ENCODE measurements at places on chromosomes 6 and 20. TPM values are rescaled to one million over a fixed set of nuclear protein-coding genes. Genes with fewer than 3 reads are reported as not detected.

DNA sequence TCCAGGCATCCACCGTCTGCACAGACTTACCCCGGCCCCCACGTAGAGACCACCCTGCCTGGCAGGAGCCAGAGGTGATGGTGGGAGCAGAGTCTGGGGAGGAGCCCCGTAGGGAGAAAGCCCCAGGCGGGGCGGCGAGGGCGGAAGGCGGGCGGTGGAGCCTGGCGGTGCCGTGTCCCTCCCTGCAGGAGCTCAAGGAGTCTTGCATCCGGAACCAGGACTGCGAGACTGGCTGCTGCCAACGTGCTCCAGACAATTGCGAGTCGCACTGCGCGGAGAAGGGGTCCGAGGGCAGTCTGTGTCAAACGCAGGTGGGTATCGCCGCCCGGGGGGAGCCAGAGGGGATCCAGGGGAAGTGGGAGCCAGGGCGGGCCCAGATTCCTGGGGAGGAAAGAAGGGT is 6.0 kb downstream of the CLPSL1 start:
- H3K4me3 ChIP-seq, result no peak overlapping the region
- no peak overlapping the region for H3K27ac ChIP-seq
- DNase-seq, result no peak
- no peaks in the 10 kb centered on the region for H3K36me3 ChIP-seq

GRCh38 chr20:50670126-50670862 is 21.0 kb downstream of the RIPOR3 start:
- peak overlapping the region; percentile 15 for H3K27ac ChIP-seq
- H3K36me3 ChIP-seq, result no peaks in the 10 kb centered on the region
- DNase-seq, result no peak
- H3K4me1 ChIP-seq, result peaks cover 10% of the 10 kb centered on the region
- H3K4me3 ChIP-seq, result no peak overlapping the region

MDFI gene
- total RNA-seq, result 80.0 TPM

DNA sequence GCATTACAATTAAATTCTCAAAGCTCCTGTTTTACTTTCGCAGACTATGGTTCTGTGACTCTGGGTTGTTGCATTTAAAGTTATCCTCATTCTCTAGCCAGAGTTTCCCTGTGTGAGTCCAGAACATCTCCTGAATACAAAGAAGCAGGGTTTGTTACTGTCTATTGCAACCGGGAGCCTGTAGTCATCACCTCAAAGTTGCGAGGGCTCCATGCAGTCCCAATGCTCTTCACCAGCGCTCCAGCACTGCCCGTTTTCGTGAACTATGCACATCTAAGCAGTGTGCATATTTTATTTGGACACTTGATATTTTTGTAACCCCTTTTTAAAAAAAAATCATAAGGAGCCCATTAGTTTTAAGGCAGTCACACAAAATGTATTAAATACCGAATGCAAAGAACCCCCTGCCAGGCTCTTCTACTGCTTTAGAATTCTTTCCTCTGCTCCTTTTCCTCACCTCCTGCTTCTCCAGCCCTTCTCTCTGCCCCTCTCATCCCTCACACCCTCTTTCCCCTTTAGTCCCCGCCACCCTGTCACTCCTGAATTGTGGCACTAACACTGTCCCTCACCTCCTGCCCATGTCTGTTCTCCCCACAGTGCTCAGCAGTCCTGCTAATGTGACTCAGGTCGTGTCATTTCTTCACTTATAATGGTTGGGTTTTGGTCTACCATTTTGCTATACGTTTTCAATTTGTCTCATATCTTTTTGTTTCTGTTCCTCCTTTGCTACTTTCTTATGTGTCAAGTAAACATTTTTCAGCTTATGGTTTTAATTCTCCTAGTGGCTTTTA is 1.1 kb upstream of the HLA-C start:
- H3K4me1 ChIP-seq, result no peaks in the 10 kb centered on the region
- H3K27me3 ChIP-seq, result no peaks in the 10 kb centered on the region
- H3K27ac ChIP-seq, result peak overlapping the region; percentile 100
- no peaks in the 10 kb centered on the region for H3K36me3 ChIP-seq
- peak overlapping the region; percentile 32 for H3K4me3 ChIP-seq

DNA sequence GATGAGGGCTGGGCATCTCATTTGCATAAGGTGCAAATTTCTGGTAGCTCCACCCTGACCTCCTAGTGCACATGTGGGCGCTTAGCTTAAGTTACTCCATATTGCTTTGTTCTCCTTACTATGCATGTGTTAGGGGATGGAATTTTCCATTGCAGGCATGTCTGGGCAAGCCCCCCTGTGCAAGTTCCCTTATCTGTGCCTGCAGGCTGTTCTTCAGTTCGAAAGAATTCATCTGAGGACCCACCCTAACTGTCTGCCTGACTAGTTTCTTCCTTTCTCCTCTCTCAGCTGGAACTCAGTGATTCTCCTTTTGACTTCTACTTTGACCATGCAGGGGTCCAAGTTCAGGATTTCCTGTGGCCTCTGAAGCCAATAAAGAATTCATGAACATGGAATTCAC is 30.2 kb downstream of the CCDC170 start:
- H3K4me1 ChIP-seq, result no peaks in the 10 kb centered on the region
- H3K4me3 ChIP-seq, result no peak overlapping the region
- no peaks in the 10 kb centered on the region for H3K27me3 ChIP-seq

DNA sequence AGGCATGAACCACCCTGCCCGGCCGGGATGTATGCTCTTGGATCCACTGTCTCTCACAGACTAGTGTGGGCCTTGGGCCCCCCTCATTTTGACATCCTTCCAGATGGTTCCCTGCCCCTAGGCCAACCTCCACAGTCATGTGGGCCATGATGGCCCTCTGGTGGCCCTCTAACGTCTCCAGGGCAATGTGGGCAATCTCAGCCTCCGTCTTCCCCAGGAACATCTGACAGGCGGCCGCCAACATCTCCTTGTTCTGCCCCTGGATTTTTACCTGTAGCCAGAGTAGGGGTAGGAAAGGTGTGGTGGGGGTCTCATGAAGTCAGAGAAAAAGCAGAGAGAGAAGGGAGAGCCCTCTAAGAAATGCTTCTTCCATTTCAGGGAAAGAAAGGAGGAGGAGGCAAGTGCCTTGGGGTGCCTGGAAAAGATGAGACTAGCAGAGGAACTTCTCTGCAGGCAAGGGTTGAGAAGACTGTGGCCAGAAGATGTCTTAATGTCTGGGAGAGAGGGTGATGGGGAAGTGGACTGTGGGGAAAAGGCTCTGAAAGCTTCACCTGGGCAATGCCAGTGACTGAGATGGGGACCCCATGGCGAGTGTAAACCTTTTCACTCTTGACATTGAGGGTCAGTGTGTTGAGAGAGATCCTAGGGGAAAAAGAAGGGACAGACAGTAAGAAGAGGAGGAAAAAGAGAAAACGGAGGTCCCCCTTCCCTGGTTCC is 1.3 kb downstream of the FLOT1 start:
- peak overlapping the region; percentile 99 for H3K27ac ChIP-seq
- DNase-seq, result no peak
- H3K36me3 ChIP-seq, result no peaks in the 10 kb centered on the region
- H3K27me3 ChIP-seq, result no peaks in the 10 kb centered on the region
- peaks cover 8% of the 10 kb centered on the region for H3K4me1 ChIP-seq

SYNE1 gene
- 134 TPM for total RNA-seq

DNA sequence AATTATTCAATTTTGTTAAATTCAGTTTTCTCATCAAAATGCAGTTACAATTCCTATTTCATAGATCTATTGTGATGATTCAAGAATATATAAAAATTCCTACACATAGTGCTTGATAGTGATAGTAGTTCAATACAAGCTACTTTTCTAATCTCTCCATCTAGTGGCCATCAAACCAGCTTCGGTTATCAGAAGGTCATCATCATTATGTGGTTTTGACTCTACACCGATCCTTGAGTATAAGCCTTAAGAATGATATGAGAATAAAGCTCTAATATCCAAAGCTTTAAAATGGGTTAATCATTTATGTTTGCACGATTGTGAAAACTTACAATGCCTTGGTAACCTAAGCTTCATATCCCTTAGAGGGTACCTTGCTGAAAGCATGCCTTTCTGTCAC is 167.5 kb upstream of the PREP start:
- no peaks in the 10 kb centered on the region for H3K36me3 ChIP-seq
- H3K4me3 ChIP-seq, result no peak overlapping the region
- no peak overlapping the region for H3K27ac ChIP-seq
- no peak for DNase-seq
- no peaks in the 10 kb centered on the region for H3K4me1 ChIP-seq

GRCh38 chr6:157607317-157608109 is 215.5 kb upstream of the SNX9 start:
- no peaks in the 10 kb centered on the region for H3K4me1 ChIP-seq
- no peak overlapping the region for H3K27ac ChIP-seq
- H3K4me3 ChIP-seq, result no peak overlapping the region
- H3K27me3 ChIP-seq, result no peaks in the 10 kb centered on the region
- no peak for DNase-seq
- no peaks in the 10 kb centered on the region for H3K36me3 ChIP-seq

RIPOR2 gene
- 29.0 TPM for total RNA-seq

SLC22A2 gene
- not detected for total RNA-seq

- no peaks in the 10 kb centered on the region for H3K36me3 ChIP-seq
- no peaks in the 10 kb centered on the region for H3K27me3 ChIP-seq
- no peak overlapping the region for H3K4me3 ChIP-seq
- DNase-seq, result no peak
- no peaks in the 10 kb centered on the region for H3K4me1 ChIP-seq
Measured at GRCh38 chr6:147081076-147081609, 123.1 kb upstream of the STXBP5 start.

DNA sequence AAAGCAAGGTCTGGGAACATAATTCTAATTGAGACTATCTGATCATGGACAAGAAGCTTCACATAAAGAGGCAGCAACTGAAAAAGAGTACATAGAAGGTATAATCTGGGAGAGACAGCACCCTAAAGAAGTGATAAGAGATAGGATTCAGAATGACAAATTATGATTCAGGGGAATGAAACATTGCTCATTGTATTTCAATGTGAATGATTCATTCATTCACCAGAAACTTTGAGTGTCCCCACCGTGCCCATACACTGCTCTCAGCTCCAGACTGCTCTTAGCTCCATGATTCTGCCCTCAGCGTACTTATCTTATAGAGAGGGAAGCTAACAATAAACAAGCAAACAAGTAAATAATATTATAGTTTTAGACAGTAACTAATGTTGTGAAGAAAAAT is 329.3 kb upstream of the IRAK1BP1 start:
- no peak overlapping the region for H3K4me3 ChIP-seq
- H3K27ac ChIP-seq, result no peak overlapping the region
- H3K27me3 ChIP-seq, result no peaks in the 10 kb centered on the region
- no peak for DNase-seq

CRISP3 gene
- not detected for total RNA-seq

ABHD16B gene
- not detected for total RNA-seq

- no peak overlapping the region for H3K4me3 ChIP-seq
- DNase-seq, result peak; percentile 31
- no peaks in the 10 kb centered on the region for H3K4me1 ChIP-seq
- H3K27me3 ChIP-seq, result no peaks in the 10 kb centered on the region
- H3K36me3 ChIP-seq, result no peaks in the 10 kb centered on the region
Measured at GRCh38 chr20:50054626-50055511, 58.1 kb downstream of the UBE2V1 start.

FOXS1 gene
- 6.2 TPM for total RNA-seq

ESF1 gene
- 8.8 TPM for total RNA-seq

DNA sequence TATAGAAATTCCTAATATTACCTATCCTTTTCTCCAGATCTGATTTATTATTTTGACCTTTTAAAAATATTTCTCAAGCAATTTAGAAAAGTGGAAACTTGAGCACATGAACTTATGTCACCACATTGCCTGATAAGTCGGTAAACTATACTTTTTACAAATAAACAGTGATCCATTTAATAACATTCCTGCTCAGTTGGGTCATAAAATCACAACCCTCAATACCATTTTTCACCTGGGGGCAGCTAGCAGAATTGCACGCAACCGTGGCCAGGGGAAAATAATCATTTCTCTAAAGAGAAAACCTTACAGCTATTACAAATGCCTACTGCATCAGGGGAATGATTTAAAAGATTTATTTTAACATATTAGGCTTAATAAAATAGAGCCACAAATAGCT is 614.5 kb downstream of the PHF3 start:
- H3K4me1 ChIP-seq, result no peaks in the 10 kb centered on the region
- no peak overlapping the region for H3K4me3 ChIP-seq
- no peak overlapping the region for H3K27ac ChIP-seq
- no peaks in the 10 kb centered on the region for H3K27me3 ChIP-seq

- no peak overlapping the region for H3K4me3 ChIP-seq
- H3K4me1 ChIP-seq, result no peaks in the 10 kb centered on the region
- H3K27me3 ChIP-seq, result no peaks in the 10 kb centered on the region
- no peak for DNase-seq
- H3K27ac ChIP-seq, result no peak overlapping the region
- H3K36me3 ChIP-seq, result no peaks in the 10 kb centered on the region
Measured at GRCh38 chr6:110545081-110545872, 68.9 kb upstream of the SLC22A16 start.

GRCh38 chr6:20704325-20705025 is 170.2 kb downstream of the CDKAL1 start:
- no peak overlapping the region for H3K4me3 ChIP-seq
- no peaks in the 10 kb centered on the region for H3K36me3 ChIP-seq
- H3K27me3 ChIP-seq, result no peaks in the 10 kb centered on the region

- H3K4me3 ChIP-seq, result no peak overlapping the region
- peak overlapping the region; percentile 43 for H3K27ac ChIP-seq
- H3K27me3 ChIP-seq, result no peaks in the 10 kb centered on the region
Measured at GRCh38 chr20:23142162-23143050, 56.3 kb upstream of the CD93 start.

DNA sequence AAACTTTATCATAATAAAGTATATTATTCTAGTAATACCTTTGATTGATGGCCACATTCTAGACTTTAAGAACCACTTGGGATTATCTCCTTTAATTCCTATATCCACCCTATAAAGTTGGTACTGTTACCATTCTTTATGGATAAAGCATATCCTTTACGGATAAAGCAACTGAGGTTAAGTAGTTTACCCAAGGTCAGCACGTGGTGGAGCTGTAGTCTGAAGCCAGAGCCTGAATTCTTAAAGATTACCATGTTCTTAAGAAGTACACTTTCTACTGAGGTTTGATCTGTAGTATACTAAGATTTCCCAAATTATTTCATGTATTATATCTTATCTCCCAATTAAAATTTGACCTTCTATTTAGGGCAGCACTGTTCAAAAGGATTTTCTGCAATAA is 3.0 kb upstream of the NCOA7 start:
- no peaks in the 10 kb centered on the region for H3K4me1 ChIP-seq
- H3K27ac ChIP-seq, result no peak overlapping the region
- no peak for DNase-seq
- no peak overlapping the region for H3K4me3 ChIP-seq
- H3K36me3 ChIP-seq, result no peaks in the 10 kb centered on the region

- H3K27me3 ChIP-seq, result no peaks in the 10 kb centered on the region
- no peak overlapping the region for H3K4me3 ChIP-seq
- DNase-seq, result peak; percentile 89
- H3K4me1 ChIP-seq, result peaks cover 4% of the 10 kb centered on the region
- H3K27ac ChIP-seq, result peak overlapping the region; percentile 73
Measured at GRCh38 chr6:134908906-134909516, 40.9 kb downstream of the ALDH8A1 start.

All from uterus (tissue), 4 donors.